AG10803 (cell line): ENCODE measurements at places on chromosomes 7 and 10.
A peak's percentile ranks its signal among the peaks of the same experiment; 100 is the strongest.

GRCh38 chr10:21521751-21522533 lies 3.5 kb downstream of the SKIDA1 start:
- DNase-seq, result no peak

DNA sequence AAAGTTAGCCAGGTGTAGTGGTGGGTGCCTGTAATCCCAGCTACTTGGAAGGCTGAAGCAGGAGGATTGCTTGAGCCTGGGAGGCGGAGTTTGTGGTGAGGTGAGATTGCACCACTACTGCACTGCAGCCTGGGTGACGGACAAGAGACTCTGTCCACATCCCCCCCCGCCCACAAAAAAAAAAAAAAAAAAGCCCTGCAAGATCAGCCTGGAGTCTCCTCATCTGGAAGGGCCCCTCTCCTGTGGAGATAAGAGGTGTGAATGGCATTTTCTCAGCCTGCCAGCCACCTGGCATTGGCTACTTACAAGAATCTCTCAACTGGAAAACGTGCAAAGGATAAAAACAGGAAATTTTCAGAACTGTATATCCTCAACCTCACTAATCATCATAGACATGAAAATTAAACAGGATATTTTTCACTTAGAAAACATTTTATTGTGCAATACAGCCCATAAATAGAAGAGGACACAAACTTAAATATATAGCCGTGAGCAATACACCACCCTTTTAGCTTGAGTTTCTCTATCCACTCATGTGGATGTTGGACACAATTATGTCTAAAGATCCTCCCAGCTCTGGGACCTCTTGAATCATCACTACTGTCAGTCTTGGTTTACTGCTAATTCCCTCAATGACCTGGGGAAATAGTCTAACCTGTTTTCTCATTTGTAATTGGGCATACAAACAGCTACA lies 11.3 kb upstream of the TSPAN15 start:
- peak; percentile 78 for DNase-seq

- DNase-seq, result no peak
Measured at GRCh38 chr10:23362069-23362830, 17.7 kb upstream of the C10orf67 start.

DNA sequence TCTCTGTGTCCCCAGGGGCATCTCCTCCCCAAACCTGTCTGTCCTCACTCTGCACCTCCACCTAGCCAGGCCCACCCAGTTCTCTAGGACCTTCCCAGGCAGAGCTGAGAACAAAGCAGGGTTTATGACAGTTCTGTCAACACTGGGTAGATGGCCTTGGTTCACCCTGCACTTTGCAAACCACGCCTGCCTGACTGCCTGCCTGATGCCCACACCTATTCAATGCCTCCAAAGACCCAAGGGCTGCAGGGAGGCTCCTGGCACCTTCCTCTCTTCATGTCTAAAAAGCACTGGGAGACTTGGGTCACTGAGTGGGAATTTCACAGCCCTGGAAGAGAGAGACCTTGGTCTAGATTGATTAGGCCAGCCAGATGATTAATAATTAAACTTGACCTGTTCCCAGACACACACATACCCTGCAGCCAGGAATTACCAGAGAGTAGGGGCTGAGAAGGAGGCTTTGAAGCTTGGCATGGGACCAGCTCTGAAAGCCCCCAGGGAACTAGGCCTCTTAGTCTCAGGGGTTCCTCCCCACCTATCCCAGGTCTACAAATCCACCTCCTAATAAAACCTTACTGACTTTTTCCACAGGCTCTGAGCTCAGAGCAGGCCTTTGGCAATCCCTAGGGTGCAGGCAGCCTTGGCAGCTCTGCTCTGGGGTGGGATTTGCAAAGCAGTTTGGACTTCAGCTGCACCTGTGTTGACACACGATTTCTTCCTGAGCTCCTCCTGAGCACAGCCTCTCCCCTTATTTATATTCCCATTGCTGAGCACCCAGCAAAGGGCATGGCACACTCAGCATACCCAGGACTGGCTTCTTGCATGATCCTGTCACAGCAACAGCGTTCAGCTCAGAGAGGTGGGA lies 25.7 kb upstream of the PDCD4 start:
- DNase-seq, result no peak

GRCh38 chr10:129033340-129033739 lies 433.7 kb upstream of the MGMT start:
- no peak for DNase-seq

GRCh38 chr7:269721-270120 lies 20.2 kb upstream of the FOXL3 start:
- DNase-seq, result no peak

- DNase-seq, result peak; percentile 18
Measured at GRCh38 chr7:155298288-155298833, 683 bp downstream of the INSIG1 start.

DNA sequence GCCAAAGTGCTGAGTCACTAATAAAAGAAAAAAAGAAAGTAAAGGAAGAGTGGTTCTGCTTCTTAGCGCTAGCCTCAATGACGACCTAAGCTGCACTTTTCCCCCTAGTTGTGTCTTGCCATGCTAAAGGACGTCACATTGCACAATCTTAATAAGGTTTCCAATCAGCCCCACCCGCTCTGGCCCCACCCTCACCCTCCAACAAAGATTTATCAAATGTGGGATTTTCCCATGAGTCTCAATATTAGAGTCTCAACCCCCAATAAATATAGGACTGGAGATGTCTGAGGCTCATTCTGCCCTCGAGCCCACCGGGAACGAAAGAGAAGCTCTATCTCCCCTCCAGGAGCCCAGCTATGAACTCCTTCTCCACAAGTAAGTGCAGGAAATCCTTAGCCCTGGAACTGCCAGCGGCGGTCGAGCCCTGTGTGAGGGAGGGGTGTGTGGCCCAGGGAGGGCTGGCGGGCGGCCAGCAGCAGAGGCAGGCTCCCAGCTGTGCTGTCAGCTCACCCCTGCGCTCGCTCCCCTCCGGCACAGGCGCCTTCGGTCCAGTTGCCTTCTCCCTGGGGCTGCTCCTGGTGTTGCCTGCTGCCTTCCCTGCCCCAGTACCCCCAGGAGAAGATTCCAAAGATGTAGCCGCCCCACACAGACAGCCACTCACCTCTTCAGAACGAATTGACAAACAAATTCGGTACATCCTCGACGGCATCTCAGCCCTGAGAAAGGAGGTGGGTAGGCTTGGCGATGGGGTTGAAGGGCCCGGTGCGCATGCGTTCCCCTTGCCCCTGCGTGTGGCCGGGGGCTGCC lies at the start of gene IL6:
Gene IL6, plus strand, starts transcription at position 294 of the 807 bp plus-strand sequence. Its CDS starts 63 bp downstream, at position 357.
- DNase-seq, result peak; percentile 98
